Activated CD4-positive, alpha-beta T cell treated with anti-CD3 and anti-CD28 coated beads, Interleukin-2, amount 50 U/mL, for 4 hours (primary cell): ENCODE measurements at places on chromosomes 12 and 14.

- DNase-seq, result no peak
Observed at GRCh38 chr14:26841920-26842741, 244.3 kb upstream of the NOVA1 start.

DNA sequence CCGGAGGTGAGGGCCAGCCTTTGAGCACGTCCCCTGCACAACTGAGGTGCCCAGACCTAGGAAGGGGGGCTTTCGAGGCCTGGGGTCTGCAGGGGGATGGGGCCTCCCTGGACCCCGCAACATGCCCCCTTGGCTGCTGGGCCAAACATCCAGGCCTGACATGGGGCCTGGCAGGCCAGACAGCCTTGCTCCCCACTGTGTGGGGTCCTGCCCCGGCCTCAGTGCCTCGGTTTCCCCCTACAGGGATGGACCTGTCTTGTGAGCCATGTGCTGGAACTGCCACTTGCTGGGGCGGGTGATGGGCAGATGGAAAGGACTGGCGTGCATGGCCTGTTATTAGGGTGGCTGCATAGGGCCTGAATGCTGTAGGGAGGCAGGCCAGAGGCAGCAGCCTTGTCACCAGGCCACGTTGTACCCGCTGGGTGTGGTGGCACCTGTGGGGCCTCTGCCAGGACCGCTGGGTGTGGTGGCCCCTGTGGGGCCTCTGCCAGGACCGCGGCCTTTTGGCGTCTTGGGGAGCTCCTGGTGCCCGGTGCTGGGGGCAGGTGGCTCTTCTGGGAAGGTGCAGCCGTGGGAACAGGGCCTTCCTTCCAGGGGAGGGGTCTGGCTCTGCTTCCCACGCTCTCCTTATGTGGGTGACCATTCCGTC lies 20.4 kb downstream of the ASPG start:
- DNase-seq, result no peak

DNA sequence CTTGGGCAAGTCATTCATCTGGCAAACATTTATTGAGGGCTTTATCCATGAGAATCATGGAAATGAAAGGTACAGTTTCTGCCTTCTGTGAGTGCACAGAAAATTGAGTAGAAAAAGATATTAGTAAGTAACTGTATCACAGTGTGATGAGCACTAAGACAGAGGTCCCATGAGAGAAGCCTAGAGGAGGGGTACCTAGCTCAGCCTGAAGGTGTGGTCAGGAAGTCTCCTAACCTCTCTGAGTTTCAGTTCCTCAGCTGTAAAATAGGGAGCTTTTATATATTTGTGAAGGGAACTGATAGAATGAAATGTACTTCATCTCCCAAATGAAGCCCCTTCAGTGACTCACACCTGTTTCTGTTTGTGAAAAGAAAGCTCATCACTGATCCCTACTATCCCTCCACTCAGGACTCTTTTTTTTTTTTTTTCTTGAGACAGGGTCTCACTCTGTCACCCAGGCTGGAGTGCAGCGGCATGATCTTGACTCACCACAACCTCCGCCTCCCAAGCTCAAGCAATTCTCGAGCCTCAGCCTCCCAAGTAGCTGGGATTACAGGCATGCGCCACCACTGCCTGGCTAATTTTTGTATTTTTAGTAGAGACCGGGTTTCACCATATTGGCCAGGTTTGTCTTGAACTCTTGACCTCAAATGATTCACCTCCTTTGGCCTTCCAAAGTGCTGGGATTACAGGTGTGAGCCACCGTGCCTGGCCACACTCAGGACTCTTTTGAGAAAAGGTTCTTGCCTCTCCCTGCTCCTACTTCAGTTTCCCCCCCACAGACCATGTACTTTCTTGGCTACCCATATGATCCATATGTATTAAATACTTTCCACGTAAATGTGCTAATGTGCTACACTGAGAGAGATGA lies 93.7 kb upstream of the FUT8 start:
- DNase-seq, result no peak

- DNase-seq, result no peak
Observed at GRCh38 chr12:50186681-50187080, 19.5 kb upstream of the CERS5 start.

DNA sequence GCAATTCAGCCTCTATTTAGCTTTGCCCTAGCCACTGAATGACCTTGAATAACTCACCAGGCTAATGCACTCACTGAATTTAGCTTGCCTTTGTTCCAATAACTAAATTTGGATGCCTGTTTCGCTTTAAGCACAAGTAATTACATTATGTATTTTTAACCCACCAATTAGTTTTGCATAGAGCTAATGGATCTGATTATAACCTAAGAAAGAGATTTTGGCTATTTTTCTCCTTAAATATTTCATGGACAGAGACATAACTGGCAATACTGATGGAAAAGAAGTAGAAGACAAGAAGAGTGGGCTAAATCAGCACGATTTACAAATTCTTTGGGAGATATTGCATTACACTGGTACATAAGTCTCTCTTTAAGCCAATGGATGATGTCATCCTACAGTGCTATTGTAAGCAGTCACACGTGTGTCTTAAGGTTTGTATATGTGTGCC lies 85.7 kb downstream of the AKAP6 start:
- DNase-seq, result no peak

DNA sequence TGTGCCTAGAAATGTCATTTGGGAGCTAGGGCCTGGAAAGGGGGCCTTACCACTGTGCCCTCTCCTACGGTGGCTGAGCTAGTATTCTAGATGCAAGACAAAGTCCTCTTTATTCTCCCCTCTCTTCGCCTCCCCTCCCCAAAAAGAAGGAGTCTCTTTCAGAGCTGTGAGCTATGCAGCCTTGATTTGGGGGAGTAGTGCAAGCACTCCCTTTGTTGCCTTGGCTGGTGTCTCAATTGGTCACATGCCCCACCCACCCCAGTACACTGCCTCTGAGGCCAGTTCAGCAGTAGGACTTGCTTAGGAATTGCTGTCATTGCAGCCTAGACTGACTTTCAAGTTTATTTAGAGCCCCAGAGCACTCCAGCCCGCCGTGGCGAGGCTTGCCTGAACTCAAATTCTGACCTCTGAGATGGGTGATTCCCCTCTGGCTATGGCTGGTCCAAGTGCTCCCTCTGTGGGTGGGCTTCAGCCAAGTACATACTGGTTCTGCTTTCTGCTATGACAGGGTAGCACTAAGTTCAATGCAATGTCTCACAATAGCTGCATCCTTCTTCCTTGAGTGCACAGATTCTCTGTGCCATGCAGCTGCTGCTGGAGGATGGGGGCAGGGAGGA lies 37.0 kb upstream of the FBXO33 start:
- peak; percentile 6 for DNase-seq

GRCh38 chr12:13243516-13244070 lies 47.1 kb downstream of the EMP1 start:
- no peak for DNase-seq

DNA sequence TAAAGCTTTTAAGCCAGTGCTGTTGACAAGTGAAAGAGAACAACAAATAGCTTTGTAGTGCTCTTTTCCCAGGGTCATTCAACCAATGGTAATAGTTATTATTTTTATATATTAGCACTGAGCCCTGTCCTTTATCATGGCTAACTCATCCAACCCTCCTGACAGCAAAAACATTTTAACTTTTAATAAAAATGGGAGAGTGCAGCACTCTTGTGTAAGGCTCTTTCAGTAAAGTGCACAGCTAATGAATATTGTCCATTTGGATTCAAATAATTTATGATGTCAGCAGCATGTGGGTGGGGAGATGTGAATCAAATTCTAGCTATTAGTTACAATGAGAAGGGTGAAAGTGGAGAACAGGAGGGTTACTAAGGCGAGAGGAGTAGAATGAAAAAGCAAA lies 185.7 kb downstream of the SOX5 start:
- no peak for DNase-seq

DNA sequence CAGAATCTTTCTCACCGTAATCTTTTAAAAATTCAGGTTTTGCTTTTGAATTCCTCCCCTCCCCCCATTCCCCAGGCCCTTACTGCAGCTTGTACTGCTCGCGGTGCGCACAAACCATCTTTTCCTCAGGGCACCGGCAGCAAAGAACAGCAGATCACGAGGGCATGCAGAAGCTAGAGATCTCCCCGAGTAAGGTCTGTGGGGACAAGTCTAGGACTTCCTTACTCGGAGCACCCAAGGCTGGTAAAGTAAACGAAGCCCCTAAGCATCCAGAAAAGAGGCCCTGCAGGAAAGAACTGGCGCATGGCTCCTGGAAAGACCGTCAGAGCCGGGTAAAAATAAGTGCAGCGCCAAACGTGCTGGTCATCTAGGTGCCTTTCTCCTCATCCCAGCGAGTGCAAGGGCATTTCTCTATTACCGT lies 727 bp downstream of the LDHB start:
- peak; percentile 27 for DNase-seq

DNA sequence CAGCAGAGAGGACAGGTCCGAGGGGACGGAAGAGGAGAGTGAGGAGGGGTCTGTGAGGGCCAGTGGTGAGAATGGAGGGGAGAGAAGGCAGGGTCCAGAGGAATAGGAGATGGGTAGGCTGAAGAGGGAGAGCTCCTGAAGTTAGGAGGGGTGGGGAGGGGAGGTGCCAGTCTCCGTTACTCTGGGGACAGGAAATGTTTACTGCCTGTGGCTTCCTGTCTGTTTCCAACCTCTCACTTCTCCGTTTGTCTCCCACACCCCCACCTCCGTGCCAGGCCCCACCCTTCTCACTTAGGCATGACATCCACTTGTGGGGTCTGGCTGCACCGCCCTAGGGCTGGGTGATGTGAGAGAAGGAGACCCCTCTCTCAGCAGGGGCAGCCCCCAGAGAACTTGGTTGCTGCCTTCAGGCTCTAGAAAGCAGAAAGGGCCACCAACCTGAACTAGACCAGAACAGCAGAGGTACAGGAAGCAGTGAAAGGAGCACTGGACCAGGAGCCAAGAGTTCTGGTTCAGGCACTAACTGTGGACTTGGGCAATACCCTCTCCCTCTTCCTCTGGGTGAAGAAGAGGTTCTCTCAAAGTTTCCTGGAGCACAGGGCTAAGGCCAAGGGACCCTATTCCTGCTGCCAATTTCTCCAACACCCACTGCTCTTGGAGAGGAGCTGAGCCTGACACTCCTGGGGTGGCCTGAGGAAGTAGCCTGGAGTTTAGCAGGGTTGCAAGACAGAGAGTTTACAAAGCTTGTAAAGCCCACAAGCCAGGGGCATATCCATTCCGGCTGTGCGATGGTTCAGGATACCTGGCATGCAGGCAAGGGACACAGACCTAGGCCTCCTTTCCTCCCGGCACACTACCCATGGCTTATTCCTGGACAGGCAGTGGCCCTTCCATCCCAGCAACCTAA lies 5.5 kb downstream of the ITGA5 start:
- peak; percentile 59 for DNase-seq

DNA sequence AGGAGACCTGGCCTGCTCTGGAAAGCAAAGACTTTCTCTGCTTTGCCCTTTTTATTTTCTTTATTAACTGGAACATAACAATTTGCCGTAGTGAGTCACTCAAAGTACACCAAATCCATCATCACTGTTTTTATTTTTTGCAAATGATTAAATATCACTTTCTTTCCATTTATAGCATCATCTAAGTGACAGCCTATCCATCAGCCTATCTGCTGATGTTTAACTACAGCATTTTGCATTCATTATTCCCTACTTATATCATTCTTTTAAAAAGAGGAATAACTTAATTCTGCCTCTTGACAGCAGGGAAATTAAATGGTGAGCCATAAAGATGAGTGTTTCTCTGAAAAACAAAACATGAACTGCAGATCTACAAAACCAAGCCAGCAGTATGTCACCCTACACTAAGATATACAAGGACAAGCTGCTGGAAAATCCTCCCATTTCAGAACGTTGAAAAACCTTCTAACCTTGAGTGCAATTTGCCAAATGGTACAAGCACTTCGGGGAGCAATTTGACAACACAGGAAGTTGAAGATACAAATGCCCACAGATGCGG lies 821.3 kb upstream of the TMEM132C start:
- DNase-seq, result no peak

- no peak for DNase-seq
Observed at GRCh38 chr14:51165415-51165814, 70.5 kb upstream of the TRIM9 start.

GRCh38 chr12:107474639-107475539 lies 210.7 kb upstream of the PWP1 start:
- DNase-seq, result no peak

- DNase-seq, result peak; percentile 86
Observed at GRCh38 chr12:124917135-124917840, 2.8 kb upstream of the UBC start.

DNA sequence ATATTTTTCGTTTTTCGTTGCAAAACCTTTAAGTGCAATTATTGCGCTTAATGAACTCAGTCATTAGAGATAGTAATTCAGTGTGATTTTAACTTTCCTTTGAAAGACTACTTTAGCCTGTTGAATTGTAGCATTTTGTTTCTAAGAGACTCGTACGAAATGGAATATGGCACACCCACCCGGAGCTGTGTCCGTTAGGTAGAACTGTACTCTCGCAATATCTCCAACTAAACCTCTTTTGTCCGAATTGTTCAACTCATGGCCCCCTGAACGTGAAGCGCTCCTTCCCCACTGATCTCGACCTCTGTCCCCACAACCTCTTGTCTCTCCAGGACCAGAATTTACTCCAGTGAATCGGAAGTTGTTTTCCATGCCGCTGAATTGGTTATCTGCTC lies 800 bp downstream of the PCNX4 start:
- DNase-seq, result peak; percentile 3

- DNase-seq, result no peak
Observed at GRCh38 chr12:109943811-109944210, 43.7 kb downstream of the TCHP start.

GRCh38 chr14:55241673-55242072 lies 29.5 kb upstream of the FBXO34 start:
- DNase-seq, result no peak

GRCh38 chr12:95336387-95337067 lies 118.9 kb downstream of the VEZT start:
- no peak for DNase-seq

- DNase-seq, result no peak
Observed at GRCh38 chr14:89519040-89519439, 102.0 kb upstream of the FOXN3 start.

- DNase-seq, result no peak
Observed at GRCh38 chr12:15982471-15982870, 71.3 kb downstream of the DERA start.

DNA sequence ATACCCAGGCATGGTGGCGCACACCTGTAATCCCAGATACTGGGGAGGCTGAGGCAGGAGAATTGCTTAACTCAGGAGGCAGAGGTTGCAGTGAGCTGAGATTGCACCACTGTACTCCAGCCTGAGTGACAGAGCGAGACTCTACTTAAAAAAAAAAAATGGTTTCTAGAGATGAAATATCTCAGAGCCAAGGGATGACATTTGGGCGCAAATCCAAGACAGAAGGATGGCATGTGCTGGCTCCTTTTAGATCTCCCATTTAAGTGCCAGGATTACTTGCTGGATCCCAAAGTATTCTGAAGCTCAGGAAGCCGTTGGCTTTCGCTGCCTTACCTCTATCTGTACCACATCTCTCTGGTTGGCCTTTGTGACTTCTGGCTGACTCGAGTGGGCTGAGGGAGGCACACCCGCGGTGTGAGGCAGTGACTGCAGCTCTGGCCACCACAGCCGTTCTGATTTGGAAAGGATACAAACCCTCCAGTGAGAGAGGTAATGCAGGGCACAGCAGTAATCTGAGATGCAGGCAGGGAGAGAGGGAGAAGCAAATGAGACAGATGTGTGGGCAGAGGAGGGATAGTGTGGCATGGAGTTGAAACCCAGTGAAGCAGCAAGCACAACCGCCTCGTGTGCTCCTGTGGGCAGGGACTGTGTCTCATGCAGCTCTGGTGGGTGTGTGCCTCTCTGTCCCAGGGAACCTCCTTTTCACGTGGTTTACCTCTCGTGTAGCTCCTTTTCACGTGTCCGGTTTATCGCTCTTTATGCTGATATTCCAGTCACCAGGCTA lies 4.9 kb downstream of the B4GALNT3 start:
- no peak for DNase-seq

GRCh38 chr14:56633544-56633943 lies 53.9 kb downstream of the TMEM260 start:
- DNase-seq, result no peak
